Pancreas (tissue), 10 donors: ENCODE measurements at places on chromosomes 3 and 15. TPM values are rescaled to one million over a fixed set of nuclear protein-coding genes. Genes with fewer than 3 reads are reported as not detected.

Gene CD200
- 4.4 TPM for total RNA-seq

Gene DGKG
- 2.0 TPM for total RNA-seq

Gene MUC20
- 7.5 TPM for total RNA-seq

Gene RTP1
- total RNA-seq: not detected

DNA sequence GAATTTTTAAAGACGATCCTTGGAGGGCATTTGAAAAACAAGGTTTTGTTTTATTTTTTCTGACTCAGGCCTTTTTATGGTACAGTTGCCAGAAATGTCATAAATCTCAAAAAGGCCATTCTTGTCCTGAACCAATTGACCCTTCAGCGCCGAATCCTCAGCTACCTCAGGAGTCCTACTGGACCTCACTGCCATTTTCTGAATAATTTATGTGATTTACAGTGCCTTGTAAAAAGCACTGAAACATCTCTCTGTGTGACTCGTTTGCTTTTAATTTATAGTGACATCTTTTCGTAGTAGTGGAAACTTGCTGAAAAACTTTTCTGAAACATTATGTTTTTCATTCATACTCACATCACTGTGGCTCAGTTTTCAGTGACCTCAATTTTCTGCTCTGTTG is 72.2 kb upstream of the ARL6 start:
- DNase-seq: no peak

DNA sequence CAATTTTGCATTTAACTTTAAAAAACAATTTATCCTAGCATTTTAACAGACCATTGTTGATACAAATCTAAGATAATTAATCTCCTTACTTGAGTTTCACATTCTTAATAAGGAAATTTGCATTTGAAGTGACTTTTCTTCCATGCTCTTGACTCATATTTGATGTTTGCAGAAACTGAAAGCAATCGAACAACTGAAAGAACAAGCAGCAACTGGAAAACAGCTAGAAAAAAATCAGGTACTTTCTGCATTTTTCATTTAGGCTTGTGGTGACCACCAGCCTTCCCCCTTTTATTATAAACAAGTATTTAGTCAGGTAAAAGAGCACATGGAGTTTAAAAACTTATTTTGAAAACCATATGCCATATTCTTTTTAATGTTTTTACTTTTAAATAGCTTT is 20.1 kb upstream of the SELENOT start:
- no peak for DNase-seq

DNA sequence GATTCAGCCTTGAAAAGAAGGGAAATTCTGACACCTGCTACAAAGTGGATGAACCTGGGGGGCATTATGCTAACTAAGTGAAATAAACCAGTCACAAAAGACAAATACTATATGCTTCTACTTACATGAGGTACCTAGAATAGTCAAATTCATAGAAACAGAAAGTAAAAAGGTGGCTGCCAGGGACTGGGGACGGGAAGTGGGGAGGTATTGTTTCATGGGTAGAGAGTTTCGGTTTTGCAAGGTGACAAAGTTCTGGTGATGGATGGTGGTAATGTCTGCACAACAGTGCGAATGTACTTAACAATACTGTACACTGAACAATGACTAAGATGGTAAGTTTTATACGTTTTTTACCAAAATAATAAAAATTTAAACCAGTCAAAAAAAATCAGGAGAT is 4.8 kb downstream of the IDH2 start:
- DNase-seq: no peak

- no peak for DNase-seq
Observed at GRCh38 chr3:119690043-119690656, 12.7 kb upstream of the CFAP91 start.

GRCh38 chr15:43948691-43949325 is 122.0 kb downstream of the WDR76 start:
- no peak for DNase-seq

- no peak for DNase-seq
Observed at GRCh38 chr3:106711650-106712049, 665.6 kb upstream of the CCDC54 start.

DNA sequence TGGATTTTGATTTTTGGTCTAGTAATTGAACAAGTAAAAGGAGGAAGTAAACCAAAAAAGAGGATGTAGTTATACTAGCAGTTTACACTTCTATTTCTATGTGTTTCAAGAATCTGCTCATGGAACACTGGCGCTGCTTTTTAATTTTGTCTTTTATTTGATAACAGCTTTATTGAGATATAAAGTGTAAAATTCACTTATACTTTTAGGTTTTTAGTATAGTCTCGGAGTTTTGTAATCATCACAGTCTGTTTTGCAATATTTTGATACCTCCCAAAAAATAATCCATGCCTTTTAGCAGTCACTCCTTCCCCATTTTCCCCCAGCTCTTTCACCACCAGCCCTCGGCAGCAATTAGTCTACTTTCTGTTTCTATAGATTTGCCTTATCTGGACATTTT is 18.0 kb downstream of the UBE2E2 start:
- no peak for DNase-seq
